Suprapubic skin (tissue), 4 donors: ENCODE measurements at places on chromosomes 13 and 19.

DNA sequence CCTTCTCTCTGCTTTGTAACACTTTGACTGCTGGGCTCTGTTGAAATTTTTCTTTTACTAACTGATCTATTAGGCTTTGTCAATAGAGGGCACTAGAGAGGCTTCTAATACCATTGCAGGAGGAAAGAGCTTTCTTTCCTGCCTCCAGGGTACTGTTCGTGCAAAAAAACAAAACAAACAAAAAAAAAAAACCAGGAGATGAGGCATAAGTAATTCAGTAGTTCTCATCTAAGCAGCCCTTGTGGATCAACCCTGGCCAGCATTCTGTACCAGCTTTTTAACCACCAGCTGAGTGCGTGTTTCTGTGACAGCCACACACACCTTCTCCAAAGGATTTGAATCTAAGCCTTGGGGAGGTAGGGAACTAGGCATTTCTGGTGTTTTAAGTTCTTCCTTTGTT is 1707.6 kb upstream of the SLC10A2 start:
- DNase-seq = no peak

DNA sequence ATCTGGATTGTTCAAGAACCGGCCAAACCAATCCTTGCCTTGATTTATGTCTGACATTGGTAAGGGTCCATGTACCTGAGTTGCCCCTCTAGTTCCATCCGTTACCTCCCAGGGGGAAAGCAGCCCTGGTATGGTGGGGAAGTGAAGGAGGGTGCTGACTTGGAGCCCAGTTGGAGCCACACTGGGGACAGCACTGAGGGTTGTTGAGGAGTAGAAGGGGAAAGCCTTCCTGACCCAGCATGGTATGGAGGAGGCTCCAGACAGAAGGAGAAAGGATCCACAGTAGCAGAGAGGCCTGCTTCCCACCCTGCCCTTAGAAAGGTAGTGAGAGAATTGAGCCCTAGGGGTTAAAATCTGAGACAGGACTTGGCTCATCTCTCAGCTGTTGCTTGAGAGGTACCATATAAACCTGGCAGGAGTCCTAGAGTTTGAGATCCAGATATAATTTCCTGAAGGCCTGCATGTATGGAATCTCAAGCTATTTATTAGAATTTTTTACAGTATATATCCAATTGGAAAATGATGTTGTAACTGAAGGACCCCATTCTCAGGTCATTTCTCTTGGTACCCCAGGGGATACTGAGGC is 16.7 kb upstream of the FCGBP start:
- no peak for DNase-seq

DNA sequence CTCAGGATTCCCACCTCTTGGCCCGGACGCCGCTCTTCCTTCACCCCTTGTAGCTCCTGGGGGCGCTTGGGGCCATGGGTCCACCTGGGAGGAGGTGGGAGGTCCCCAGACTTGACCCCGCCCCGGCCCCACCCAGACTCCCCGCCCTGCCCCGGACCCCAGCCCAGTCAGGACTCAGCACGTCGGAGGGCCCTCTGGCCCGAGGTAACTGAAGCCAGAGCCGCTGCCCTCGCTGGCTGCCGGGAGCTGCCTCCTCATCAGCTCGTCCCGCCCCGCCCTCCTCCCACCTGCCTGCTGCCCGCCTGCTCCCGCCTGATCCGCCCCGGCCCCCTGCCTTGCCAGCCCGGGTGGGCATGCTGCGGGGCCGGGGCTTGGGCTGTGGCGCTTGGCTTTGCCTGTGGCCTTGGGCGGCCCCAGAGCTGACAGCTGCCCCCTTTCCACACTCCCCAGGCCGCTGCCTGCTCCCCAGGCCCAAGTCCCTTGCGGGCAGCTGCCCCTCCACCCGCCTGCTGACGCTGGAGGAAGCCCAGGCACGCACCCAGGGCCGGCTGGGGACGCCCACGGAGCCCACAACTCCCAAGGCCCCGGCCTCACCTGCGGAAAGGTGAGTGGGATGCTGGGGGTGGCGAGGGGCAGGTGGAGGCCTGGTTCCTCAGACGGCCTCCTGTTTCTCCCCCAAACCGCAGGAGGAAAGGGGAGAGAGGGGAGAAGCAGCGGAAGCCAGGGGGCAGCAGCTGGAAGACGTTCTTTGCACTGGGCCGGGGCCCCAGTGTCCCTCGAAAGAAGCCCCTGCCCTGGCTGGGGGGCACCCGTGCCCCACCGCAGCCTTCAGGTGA is 9.4 kb downstream of the ARHGAP33 start:
- DNase-seq = no peak

GRCh38 chr19:31074199-31075125 is 274.8 kb downstream of the TSHZ3 start:
- DNase-seq = no peak

DNA sequence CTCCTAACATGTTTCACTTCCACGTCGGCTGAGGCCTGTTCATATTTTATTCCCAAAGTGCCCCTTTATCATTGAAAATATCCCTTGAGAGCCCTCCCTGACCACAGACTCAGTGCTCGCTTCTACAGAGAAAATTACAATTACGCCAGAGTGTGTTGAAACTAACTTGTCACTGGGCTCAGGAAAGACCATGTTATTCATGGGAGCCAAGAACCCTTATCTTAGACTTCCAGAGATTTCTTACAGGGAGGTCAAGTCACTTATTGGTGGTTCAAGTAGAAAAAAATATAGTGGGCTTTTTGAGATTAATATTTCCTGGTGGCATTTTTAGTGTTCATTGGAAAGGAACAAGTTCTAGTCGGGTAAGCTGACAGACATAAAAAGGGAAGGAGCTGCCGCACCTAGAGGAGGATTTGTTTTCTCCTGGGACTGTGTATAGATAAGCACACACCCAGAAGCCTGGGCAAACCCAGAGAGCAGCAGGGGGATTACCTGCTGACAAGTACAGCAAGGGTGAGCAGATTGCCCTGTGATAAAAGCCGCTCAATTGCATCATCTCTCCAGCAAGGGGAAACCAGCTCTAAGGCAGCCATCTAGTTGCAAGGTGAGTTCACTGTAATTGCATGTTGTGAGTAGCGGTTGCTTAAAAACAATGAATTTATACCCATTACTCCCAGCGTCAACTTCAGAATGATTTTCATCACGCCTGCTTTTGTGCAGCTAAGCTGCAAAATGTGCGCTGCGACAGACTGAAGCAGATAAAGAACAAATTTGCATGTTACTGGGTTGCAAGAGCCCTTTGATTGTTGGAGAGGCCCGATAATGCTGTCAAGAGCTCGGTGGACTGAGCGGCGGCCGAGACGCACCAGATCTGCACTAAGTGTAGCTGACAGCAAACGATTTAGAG is 46.2 kb downstream of the DCT start:
- DNase-seq = no peak

GRCh38 chr19:8489561-8490394 is 12.7 kb downstream of the PRAM1 start:
- no peak for DNase-seq

DNA sequence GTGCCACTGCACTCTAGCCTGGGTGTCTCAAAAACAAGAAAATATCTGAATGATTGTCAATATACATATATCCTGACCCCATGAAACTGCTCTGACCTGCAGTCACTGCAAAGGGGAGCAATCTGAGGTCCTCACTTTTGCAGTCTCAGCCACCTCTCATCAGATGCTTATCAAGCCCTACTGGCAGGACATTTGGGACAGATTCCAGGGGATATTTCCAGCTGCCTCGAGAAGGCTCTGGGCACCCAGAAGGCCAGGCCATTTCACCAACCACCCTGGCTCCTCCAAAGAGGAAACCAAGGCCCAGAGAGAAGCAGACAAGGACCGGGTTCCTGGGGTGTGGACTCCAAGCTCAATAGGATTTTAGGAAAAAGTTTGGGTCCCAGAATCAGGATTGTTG is 2.3 kb downstream of the EML2 start:
- no peak for DNase-seq

DNA sequence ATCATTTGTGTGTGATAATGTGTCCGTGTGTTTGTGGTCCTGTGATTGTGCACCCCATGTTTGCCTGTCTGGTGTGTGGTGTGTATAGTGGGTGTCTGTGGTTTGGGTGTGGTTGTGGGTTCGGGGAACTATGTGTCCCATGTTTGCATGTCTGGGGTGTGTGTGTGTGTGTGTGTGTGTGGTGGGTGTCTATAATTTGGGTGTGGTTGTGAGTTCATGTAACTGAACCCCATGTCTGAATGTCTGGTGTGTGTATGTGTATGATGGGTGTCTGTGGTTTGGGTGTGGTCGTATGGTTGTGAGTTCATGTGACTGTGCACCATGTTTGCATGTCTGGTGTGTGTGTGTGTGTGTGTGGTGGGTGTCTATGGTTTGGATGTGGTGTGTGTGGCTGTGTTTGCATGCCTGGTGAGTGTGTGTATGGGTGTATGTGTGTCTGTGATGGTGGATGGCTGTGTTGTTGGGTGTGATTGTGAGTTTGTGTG is 11.1 kb upstream of the NFIX start:
- no peak for DNase-seq

GRCh38 chr13:26719356-26719945 is 41.1 kb downstream of the GPR12 start:
- no peak for DNase-seq

GRCh38 chr19:41299755-41300089 is 10.2 kb upstream of the CCDC97 start:
- peak; percentile 84 for DNase-seq

DNA sequence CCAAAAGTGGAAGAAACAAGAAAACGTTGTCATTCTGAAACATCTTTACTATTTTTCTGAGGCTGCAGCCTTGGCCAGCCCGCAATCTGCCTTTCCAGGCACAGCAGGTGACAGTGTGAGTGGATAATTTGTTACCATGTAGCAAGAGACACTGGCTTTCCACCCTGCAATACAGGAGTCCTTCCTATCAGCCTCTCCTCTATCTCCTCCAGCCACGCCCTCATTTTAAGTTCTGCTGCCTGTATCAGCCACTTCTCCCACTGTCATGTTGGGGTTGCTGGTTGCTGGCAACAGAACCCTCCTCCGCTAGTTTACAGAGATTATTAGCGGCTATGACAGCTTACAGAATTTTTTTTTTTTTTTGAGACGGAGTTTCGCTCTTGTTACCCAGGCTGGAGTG is 7.7 kb upstream of the LGALS7 start:
- DNase-seq = no peak

DNA sequence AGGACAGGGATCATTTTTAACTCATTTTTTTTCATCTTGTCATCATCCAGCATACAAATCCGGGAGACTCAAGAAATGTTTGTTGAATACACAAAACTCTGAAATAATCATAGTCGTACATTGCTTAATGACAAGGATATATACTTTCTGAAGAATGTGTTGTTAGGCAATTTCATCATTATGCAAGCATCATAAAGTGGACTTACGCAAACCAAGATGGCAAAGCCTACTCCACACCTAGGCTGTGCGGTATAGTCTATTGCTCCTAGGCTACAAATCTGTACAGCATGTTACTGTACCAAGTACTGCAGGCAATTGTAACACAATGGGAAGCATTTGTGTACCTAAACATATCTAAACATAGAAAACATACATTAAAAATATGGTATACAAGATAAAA is 264.1 kb downstream of the TSHZ3 start:
- no peak for DNase-seq

- no peak for DNase-seq
Measured at GRCh38 chr13:75400775-75401174, 81.2 kb downstream of the TBC1D4 start.

- no peak for DNase-seq
Measured at GRCh38 chr13:30268673-30269072, 38.7 kb downstream of the KATNAL1 start.

- DNase-seq = peak; percentile 63
Measured at GRCh38 chr19:54254195-54254906, 2.7 kb downstream of the LILRB5 start.

- no peak for DNase-seq
Measured at GRCh38 chr19:40441719-40442253, 2.3 kb downstream of the SERTAD3 start.

DNA sequence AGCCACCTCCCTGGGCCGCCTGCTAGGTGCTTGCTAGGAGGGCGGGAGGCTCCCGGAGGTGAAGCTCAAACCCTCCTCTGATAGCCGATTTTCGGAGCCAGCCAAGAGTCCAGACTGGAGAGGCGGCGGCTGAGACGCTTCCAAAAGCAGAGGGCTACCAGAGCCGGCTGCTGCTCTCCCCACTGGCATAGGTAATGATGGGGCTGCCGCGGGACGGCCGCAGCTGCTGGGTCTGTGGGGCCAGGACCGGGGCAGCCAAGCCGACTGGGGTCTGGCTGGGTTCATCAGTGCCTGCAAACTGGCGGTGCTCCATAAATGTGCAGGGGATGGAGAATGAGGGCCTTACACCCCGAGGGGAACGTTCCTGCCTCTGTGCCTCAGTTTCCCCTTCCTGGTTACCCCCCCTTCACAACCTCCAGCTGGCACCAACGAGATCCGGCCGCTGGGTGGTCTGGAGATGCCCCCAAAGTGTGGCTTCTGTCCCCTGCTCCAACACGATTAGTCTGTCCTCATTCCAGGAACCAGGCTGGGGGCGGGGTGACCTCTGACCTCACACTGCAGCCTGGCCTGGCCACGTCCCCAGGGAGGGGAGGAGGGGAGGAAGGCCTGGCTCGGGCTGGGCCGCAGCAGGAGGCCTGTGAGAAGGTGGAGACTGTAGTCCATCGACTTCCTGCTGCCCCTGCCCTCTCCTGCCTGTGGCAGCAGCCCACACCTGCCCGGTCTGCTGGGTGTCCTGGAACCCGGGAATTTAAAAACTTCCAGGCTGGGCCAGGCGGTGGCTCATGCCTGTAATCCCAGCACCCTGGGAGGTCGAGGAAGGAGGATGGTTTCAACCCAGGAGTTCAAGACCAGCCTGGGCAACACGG is 3.8 kb upstream of the WDR18 start:
- DNase-seq = no peak

DNA sequence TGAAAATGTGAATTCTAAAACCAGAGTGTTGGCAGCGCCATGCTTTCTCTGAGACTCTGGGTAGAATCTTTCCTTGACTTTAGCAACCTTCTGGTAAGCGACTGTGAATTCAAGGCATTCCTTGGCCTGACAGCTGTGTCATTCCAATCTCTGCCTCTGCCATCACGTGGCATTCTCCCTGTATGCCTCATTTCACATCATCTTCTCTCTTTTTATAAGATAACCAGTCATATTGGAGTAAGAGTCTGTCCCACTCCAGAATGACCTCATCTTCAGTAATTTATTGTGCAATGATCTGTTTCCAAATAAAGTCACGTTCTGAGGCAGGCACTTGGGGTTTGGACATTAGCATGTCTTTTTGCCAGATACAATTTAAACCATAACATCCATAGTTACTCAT is 103.4 kb upstream of the POSTN start:
- peak; percentile 75 for DNase-seq

GRCh38 chr19:15475611-15476010 is 3.7 kb downstream of the PGLYRP2 start:
- no peak for DNase-seq

DNA sequence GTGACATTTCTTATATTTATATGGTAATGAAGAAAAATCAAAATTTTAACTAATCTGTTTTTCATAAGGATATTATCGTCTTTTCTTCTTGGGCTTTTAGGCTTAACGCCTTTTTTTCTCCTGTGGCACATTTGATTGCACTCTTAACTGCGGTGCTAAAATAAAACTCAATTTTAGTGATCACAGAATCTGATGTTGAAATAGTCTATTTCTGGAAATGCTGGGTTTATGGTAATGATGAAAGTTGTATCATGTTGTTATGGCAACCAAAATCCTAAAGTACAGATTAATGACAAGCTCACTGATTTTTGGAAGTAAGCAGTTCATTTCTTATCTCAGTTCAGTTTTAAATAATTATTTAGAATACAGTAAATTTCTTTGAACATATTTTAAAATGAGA is 85.3 kb downstream of the COG6 start:
- DNase-seq = no peak

GRCh38 chr13:36530050-36530789 is 97.9 kb downstream of the CCNA1 start:
- DNase-seq = no peak
